ENCODE measurements at places on chromosomes 7 and 10.

GRCh38 chr7:15490291-15490690 is 71.5 kb downstream of the AGMO start:
- no peak for DNase-seq

DNA sequence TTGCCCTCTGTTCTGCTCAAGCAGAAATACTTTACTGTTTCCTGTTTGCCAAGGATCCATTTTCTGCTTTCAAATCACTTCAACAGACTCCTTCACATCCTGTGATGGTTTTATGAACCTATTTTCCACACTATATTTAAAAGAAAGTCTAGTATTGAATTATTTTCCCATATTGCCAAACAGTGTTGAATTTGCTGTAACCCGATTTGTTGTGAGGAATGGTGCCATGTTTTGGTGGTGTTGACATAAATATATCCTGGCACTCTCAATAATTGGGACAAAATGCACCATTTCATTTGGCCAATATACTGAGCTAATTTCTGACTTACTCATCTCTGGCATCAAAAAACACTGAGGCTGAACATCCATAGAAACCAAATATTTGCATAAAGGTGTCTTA is 615.4 kb upstream of the SEMA3D start:
- DNase-seq = no peak

GRCh38 chr10:125082881-125083575 is 77.3 kb downstream of the CTBP2 start:
- no peak for DNase-seq

DNA sequence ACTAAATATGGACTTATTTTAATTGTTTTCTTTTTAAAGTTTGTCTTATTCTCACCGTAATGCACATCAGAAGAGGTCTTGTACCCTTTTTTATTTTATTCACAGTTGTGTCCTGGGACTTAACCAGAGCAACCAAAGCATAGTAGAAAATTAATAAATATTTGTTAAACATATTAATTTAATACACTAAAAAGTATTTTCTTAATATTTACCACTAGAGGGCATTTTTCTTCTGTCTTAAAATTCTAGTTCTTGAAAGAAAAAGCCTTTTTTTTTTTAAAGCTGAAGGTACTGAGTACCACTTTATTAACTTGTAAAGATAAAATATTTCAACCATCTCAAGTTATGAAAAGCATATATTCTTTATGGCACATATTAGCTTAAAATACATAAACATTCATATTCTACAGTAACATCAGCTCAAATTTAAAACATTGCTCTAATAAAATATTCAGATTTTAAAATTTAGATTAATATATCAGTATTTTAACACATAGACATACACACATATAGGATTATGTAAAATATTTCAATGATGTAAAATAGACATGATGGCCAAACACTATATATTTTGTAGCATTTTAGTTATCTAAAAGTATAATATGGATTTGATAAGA is 260.4 kb downstream of the SEMA3A start:
- no peak for DNase-seq

DNA sequence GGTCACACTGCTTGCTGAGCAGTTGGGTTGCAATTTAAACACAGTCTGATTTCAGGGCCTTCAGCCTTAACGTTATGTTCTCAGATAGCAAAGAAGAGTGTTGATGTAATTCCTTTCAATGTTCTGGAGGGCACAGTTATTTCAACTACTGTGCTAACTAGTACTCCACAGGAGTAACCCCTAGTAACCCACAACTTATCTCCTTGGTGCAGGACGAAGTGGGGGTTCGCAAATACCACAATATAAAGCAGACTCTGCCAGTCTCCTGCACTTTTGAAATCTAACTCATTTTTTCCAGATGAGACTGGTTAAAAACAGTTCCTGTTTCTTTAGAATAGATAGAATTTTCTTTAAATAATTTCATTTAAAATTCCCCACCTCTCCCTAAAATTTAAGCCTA is 47.1 kb upstream of the NCAPG2 start:
- DNase-seq = no peak

DNA sequence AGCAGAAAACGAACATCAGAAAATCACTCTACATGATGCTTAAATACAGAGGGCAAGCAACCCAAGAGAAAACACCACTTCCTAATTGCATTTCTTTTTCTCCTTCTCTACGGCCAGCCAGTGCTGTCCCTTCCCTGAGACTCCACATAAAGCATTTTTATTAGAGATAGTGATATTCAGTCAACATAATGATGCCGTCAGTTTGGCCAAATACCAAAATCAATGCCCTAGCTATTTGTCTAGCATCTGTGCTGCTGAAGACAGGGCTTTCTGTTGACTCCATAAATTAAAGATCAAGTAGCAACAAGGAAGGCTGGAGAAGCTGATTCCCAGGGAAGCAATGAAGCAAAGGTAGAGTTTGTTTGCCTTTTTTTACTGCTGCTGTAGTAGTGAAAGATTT is 1024.9 kb downstream of the REEP3 start:
- DNase-seq = no peak

- no peak for DNase-seq
Measured at GRCh38 chr10:64261676-64262075, 740.5 kb downstream of the REEP3 start.

DNA sequence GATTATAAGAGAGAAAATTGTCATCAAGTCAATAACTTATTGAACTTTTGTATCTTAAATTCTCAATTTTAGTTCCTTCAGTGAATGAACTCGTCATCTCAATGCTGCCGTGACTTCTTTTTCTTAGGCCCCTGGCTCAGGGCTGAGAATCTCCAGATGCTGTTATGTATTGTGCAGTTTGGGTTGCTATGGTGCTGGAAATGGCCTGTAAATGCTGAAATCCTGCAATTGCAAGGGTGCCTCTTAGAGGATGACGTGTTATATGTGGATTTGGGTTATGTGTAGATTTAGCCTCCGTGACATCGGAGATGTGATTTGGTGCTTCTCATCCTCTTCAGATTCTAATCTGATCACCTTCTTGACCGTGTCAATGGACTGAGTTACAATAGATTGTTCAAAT is 55.7 kb upstream of the ZRANB1 start:
- DNase-seq = no peak

- no peak for DNase-seq
Measured at GRCh38 chr7:155360495-155361345, 63.0 kb downstream of the INSIG1 start.

GRCh38 chr7:38893061-38893460 is 15.9 kb downstream of the VPS41 start:
- DNase-seq = no peak

DNA sequence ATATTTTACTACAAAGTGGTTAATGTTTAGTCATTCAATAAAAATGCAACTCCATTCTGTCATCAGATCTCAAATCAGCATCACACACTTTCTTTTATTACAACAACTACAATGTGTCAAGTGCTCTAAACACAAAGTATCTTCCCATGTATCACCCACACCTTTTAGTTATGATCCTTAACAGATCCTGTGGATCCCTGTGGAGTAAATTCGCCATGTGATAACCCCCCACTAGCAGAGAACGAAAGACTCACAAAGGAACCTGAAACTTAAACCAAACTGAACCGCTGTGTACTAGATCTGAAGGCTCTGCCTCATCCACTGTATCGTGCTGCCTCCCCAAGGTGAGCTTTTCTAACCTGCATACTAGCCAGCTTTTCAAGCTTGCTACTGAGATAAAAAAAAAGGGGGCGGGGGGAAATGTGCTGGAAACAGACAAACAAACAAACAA is 1.7 kb downstream of the DPY19L1 start:
- no peak for DNase-seq

DNA sequence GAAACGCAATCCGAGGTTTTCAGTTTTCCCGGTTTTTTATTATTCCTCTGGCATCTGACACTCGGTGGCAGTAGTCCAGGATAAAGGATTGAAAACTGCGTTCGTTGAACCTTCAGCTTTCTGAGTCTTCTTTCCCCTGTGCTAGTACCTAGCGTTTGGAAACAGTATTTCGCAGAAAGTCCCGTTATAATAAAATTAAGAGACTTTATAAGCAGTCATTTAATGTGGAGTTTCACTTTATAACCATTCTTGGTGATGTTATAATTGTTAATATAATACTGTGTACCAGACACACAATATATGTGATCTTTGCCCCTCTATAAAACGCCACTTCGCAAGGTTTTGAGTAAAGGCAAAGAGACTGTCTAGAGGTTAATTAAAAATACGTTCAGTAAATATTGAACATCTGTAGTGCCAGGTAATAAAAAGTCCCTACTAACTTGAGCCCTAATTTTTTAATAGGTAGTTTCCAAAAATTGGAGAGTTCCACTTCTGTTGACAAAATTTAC is 874 bp downstream of the CISD1 start:
- DNase-seq = no peak
